Cerebellar cortex (tissue), 1 donor: ENCODE measurements at places on chromosomes 12 and 14.

- DNase-seq = no peak
Observed at GRCh38 chr12:77407931-77408330, 342.6 kb upstream of the E2F7 start.

- peak; percentile 39 for DNase-seq
Observed at GRCh38 chr12:54228471-54228870, 39.7 kb upstream of the SMUG1 start.

- no peak for DNase-seq
Observed at GRCh38 chr14:100067481-100067880, 2.3 kb downstream of the EVL start.

GRCh38 chr14:76976240-76977005, 52.1 kb downstream of the IRF2BPL start:
- no peak for DNase-seq
